Activated T-cell treated with anti-CD3 and anti-CD28 coated beads, Interleukin-2, amount 50 U/mL, for 72 hours (primary cell): ENCODE measurements at places on chromosomes 3 and 15. TPM values are rescaled to one million over a fixed set of nuclear protein-coding genes. Genes with fewer than 3 reads are reported as not detected.

Gene AKAP13
- total RNA-seq = 185 TPM

GRCh38 chr15:73564255-73564654 lies 68.9 kb downstream of the NPTN start:
- no peak overlapping the region for H3K4me3 ChIP-seq
- H3K36me3 ChIP-seq = peaks cover 4% of the 10 kb centered on the region
- DNase-seq = no peak
- H3K4me1 ChIP-seq = peaks cover 6% of the 10 kb centered on the region
- H3K27ac ChIP-seq = peak overlapping the region; percentile 40

DNA sequence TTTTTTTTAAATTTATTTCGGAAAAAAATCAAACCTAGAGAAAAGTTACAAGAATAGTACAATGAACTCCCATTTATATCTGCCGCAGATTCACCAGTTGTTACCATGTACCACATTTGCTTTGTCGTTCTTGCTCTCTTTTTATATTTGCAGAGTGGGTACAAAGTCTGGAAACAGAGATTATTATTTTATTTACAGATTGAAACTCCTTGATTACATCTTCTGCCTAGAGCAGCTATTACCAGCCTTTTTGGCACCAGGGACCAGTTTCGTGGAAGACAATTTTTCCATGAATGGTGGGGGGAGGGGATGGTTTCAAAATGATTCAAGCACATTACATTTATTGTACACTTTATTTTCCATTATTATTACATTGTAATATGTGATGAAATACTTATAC lies 8.3 kb downstream of the MEF2A start:
- no peaks in the 10 kb centered on the region for H3K27me3 ChIP-seq
- no peak overlapping the region for H3K27ac ChIP-seq
- H3K36me3 ChIP-seq = no peaks in the 10 kb centered on the region
- DNase-seq = no peak

DNA sequence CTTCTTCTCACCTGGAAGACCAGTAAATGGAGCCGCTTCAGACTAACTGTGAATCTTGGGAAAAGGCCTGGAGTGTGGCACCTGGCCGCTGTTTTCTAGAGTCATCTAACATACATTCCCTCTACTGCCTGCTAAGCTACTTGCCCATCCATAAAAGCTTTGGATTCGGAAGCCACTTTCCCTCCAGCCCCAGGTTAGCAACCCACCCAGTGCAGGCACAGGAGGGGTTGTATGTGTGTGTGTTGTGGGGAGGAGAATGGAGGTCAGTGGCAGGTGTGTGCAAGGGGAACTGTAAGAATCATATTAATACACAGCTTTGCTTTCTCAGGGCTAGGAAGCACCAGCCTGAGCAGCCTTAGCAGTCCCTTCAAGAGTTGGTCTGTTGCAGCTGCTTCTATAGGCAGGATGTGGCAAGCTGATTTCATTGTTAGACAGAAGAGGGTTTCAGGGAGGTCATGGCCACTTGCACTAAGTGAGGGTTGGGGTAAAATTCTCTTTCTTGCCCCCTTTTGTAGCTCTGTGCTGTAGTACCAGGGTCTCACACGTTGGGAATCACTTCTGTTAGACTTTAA lies 8.9 kb downstream of the NSUN3 start:
- no peaks in the 10 kb centered on the region for H3K27me3 ChIP-seq
- no peak overlapping the region for H3K4me3 ChIP-seq
- H3K4me1 ChIP-seq = peaks cover 66% of the 10 kb centered on the region
- peak overlapping the region; percentile 9 for H3K27ac ChIP-seq
- peaks cover 16% of the 10 kb centered on the region for H3K36me3 ChIP-seq

DNA sequence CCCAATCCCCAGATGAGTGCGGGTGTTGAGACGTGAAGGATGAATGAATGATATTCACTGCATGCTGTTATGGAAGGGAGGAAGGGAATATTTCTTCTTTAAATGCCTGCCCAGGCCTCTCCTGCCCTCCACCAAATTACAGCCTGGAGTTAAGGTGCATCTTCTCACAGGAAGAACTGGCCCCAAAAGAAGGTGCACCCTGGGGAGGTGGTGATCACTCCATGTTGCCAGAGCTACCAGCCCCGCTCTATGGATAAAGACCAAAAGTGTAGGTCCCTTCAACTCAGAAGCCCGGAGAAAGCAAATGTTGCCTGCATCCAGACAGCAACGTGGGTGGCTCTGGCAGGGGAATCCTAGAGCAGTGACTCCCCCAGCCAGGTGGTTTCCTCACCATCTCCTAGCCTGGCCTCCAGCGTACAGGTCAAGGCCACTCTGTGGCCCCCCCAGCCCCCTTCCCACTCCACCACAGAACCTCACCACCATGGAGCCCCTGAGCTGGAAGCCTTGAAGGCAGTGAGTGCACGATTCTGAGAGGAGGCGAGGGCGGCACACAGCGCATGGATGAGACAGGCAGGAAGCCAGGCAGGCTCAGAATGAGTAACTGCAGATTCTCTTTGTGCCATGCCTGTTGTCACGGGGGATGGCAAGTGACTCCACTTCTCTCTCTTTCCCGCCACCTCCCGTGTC lies 3.5 kb upstream of the VIPR1 start:
- DNase-seq = peak; percentile 44
- H3K4me3 ChIP-seq = no peak overlapping the region
- H3K27ac ChIP-seq = no peak overlapping the region
- peaks cover 41% of the 10 kb centered on the region for H3K27me3 ChIP-seq
- no peaks in the 10 kb centered on the region for H3K36me3 ChIP-seq

GRCh38 chr15:41605566-41605965 lies 46.6 kb downstream of the TYRO3 start:
- DNase-seq = no peak
- no peaks in the 10 kb centered on the region for H3K36me3 ChIP-seq
- no peak overlapping the region for H3K4me3 ChIP-seq
- H3K27me3 ChIP-seq = peaks cover 30% of the 10 kb centered on the region

- peaks cover 44% of the 10 kb centered on the region for H3K4me1 ChIP-seq
- peaks cover 17% of the 10 kb centered on the region for H3K27me3 ChIP-seq
- peaks cover 2% of the 10 kb centered on the region for H3K36me3 ChIP-seq
- H3K27ac ChIP-seq = peak within 1 kb of the TSS; percentile 95
Measured at GRCh38 chr3:23944861-23945662, at the start of gene NR1D2. Gene NR1D2, plus strand, starts transcription at chr3:23945286. Its CDS starts 293 bp downstream, at chr3:23945579.

Gene IL12A
- not detected for total RNA-seq

Gene MFGE8
- 27.7 TPM for total RNA-seq

Gene ALCAM
- total RNA-seq = 22.0 TPM

- H3K4me3 ChIP-seq = no peak overlapping the region
- H3K27ac ChIP-seq = no peak overlapping the region
- no peak for DNase-seq
- no peaks in the 10 kb centered on the region for H3K36me3 ChIP-seq
- H3K27me3 ChIP-seq = peaks cover 7% of the 10 kb centered on the region
- no peaks in the 10 kb centered on the region for H3K4me1 ChIP-seq
Measured at GRCh38 chr3:179848711-179849110, 188.0 kb downstream of the PEX5L start.

- H3K27ac ChIP-seq = no peak overlapping the region
- no peak overlapping the region for H3K4me3 ChIP-seq
- peaks cover 15% of the 10 kb centered on the region for H3K4me1 ChIP-seq
- DNase-seq = peak; percentile 16
- H3K36me3 ChIP-seq = no peaks in the 10 kb centered on the region
Measured at GRCh38 chr15:79007066-79007465, 62.2 kb upstream of the CTSH start.

DNA sequence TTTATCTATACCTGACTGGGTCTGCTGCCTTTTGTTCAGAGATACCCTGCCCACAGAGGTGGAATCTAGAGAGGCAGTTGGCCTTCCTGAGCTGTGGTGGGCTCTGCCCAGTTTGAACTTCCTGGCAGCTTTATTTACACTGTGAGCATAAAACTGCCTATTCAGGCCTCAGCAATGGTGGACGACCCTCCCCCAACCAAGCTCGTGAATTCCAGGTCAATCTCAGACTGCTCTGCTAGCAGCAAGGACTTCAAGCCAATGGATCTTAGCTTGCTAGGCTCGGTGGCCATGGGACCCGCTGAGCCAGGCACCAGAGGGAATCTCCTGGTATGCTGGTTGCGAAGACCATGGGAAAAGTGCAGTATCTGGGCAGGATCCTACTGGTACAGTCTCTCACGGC lies 270.2 kb downstream of the CADM2 start:
- peaks cover 7% of the 10 kb centered on the region for H3K36me3 ChIP-seq
- H3K27ac ChIP-seq = no peak overlapping the region
- H3K4me3 ChIP-seq = no peak overlapping the region
- DNase-seq = no peak
- H3K4me1 ChIP-seq = no peaks in the 10 kb centered on the region
